ENCODE measurements at places on chromosomes 5 and 9.

GRCh38 chr5:151345808-151346478 is 1.4 kb downstream of the SLC36A2 start:
- peak; percentile 39 for DNase-seq

DNA sequence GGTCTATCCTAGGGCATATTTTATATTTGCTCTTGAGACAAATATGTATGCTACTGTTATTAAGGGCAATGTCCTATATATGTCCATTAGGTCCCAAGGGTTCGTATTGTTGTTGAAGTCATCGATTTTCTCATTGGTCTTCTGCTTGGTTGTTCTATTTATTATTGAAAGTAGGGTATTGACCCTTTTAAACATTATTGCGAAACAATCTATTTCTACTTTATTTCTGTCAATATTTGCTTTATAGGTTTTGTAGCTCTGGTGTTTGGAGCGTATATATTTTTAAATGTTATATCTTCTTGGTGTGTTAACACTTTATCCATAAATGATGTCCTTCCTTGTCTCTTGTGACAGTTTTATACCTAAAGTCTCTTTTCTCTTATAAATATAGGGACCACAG is 16.2 kb upstream of the DIRAS2 start:
- no peak for DNase-seq

- no peak for DNase-seq
These were observed 33.8 kb upstream of the ORM1 start for GRCh38 chr9:114289106-114289505.

DNA sequence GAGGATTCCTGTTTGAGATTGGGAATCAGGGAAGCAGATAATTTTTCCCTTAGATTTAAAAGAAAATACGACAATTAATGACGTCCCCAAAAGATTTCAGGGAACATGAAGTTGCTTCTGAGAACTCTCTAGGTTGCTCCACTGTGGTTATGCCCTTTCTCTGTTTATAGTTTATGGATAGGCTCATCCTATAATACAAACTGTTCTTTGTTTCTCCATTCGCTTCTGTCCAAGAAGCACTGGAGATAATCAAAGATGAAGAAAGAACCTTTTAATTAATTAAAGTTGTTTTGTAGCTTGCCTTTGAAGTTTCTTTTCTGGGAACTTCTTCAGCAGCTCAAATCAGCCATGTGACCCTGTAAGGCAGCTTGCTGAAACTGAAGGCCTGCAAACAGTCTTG is 87.5 kb downstream of the CHSY3 start:
- no peak for DNase-seq

DNA sequence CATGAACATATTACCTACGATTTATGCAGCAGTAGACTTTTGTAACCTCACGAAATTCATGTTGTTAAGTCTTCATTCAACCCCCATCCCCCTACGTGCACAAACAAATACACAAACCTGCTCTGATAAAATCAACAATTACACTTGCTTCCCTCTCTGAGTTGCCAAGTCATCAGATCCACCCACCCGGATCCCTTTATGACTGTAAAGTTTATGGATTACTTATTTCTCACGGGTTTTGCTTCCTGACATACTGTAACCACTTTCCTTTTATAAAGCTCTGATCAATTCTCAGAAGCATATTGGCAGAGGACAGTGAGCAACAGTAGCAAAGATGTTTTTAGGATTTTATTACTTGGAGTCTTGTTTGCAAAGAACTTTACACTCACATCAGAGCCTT is 70.5 kb downstream of the MLLT3 start:
- DNase-seq = no peak

DNA sequence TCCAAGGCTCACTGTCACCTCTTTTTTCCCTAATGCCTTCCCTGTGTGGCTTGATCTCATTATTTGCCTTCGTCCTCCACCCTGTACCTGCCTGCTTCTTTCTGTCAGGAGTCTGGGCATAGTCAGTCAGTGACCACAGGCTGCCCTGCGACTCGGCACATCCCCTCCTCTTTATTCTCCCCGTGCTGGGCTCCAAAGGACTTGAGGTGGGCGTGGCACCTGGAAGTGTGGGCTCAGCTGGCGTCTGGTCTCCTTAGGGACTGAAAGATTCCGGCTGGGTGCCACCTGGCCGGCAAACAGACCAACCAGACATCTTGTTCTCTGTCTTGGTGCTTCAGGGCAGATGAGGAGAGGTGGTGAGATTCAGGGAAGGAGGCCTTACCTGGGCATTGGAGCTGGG is 29.6 kb upstream of the PRDM12 start:
- no peak for DNase-seq

DNA sequence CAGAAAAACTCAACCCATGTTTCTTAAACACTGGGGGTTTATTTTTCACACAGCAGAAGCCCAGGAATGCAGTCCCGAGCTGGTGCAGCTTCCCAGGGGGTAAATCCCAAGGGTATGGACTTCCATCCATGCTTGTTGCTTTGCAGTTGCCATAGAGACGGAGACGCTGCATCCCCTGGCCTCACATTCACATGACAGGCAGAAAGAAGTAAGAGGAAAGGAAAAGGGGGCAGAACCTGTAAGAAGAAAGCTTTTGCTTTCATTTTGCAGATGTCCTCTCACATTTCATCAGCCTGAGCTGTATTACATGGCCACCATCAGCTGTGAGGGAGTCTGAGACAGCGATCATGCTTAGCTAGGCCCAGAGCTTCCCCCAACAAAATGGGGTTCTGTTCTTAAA is 321.0 kb downstream of the AGTPBP1 start:
- DNase-seq = no peak

DNA sequence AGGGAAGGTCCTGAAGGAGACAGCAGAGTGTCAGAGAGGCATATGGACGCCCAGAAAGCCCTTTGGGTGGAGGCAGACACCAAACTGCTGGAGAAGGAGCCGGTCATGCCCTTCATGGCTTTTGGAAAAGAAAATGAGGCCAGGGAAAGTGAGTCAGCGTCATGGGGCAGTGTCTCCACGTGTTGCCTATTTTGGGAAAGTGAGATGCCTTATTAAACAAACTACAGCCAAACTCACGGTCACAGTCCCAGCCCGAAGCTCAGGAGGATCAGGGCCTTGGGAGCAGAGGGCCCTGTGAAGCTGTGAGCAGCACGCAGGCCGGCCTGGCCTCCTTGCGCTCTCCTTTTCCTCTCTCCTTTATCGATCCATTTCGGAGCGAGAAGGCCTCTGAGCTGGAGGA is 25.0 kb downstream of the RGS3 start:
- peak; percentile 39 for DNase-seq

- no peak for DNase-seq
These were observed 60.5 kb upstream of the EDIL3 start for GRCh38 chr5:84445049-84445685.

- DNase-seq = no peak
These were observed 61.8 kb downstream of the NR6A1 start for GRCh38 chr9:124709292-124709690.

GRCh38 chr5:1152771-1153282 is 41.0 kb upstream of the SLC12A7 start:
- peak; percentile 60 for DNase-seq

GRCh38 chr5:127898551-127899213 is 184.9 kb upstream of the SLC12A2 start:
- no peak for DNase-seq

DNA sequence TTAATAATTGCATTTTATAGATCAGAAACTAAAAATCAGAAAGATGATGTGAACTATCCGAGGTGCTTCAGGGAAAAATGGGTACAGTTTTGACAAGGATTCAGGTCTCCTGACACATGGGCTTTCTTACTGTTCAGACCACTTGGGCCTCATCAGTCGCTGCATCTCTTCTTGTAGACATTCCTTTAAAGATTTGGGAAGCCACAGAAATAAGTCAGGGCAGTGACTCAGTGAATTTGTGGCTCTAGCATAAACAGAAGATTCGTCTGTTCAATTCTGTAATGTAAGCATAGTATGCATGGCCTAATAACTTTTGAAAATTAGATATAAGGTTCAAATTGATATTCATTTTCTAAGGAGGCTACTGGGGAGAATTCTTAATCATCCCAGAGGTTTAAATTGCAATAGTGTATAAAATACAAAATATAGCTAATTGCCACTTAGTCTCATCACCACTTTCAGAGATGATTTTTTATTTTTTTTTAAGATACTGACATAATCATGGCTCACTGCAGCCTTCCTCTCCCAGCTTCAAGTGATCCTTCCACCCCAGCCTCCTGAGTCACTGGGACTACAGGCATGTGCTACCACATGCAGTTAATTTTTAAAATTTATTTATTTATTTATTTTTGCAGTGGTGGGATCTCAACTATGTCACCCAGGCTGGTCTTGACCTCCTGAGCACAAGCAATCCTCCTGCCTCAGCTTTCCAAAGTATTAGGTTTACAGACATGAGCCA is 48.9 kb downstream of the RASEF start:
- peak; percentile 66 for DNase-seq

- DNase-seq = no peak
These were observed 9.1 kb upstream of the MSANTD3 start for GRCh38 chr9:100417815-100418214.

- no peak for DNase-seq
These were observed 64.5 kb downstream of the SEC61B start for GRCh38 chr9:99286536-99286935.

GRCh38 chr9:134909511-134910481 is 7.9 kb downstream of the FCN1 start:
- DNase-seq = no peak

DNA sequence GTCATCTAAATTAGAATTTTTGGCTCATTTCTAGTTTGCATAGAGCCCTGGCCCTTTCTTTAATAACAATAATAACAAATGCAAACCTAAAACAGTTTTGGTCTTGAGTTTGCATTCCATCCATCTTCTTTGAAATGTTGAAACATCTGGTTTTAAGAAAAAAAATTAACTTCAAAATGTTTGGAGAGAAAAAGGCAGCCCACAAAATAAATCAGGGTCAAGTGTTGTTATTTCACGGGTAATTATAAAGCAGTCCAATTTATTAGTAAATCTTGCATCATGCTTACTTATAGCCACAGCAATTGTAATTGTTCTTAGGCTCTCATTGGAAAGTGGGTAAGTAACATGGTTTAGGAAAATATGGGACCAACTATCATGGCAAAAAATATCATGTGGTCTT is 247.0 kb upstream of the MEF2C start:
- DNase-seq = no peak

DNA sequence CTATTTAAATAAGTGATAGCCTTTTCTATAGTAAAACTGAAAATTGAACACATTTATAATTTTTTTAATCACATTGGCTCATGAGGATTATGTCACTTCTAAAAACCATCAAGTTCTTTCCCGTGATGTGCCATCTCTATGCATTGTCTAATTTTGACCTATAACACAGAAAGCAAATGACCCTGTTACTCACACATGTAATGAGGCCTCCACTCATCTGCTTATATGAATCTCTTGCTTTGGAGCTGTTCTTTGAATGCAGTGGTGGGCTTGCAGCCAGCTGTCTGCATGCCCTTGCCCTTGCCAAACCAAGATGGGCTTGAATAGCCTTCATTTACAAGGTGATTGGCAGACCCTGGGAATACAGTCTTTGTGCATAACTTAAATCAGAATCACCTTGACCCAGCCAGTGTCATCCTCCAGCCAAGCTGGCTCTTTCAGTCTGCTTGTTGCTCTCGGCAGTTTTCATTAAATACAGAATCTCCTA is 163.2 kb downstream of the TRIO start:
- no peak for DNase-seq

DNA sequence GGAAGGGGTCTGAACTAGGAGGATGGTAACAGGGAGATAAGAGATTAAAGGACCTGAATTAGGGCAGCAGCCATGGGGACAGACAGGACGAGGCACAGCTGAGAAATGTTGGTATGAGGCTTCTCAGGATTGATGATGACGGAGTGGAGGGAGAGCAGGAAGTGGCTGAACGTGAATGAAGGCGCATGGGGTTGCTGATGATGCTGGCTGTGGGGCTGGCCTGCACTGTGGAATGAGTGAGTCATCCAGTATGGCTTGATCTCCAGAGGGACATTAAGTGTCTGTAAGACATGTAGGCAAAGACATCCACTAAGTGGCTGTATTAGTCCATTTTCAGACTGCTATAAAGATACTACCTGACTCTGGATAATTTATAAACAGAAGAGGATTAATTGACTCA is 256.4 kb downstream of the ICE1 start:
- no peak for DNase-seq

- peak; percentile 80 for DNase-seq
These were observed 230.2 kb upstream of the DAPK1 start for GRCh38 chr9:87267251-87268070.

DNA sequence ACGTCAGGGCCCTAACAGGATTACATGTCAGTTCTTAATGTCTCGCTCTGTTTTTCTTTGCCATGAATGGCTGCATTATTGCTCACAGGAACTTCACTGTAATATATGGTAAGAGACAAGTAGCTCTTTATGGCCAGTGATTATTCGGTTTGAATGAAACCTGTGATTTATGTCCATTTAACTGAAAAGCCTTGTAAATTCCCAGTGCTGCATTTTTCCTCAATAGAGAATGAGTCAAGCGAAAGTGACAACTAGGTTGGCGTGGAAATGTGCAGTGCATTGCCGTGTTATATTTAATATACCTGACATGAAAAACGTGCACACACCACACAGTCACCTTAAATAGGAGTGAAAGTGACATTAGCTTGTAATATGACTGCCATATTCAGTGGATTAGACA is 163.1 kb downstream of the PBX3 start:
- no peak for DNase-seq

GRCh38 chr9:70303268-70303667 is 44.5 kb downstream of the SMC5 start:
- DNase-seq = peak; percentile 5

DNA sequence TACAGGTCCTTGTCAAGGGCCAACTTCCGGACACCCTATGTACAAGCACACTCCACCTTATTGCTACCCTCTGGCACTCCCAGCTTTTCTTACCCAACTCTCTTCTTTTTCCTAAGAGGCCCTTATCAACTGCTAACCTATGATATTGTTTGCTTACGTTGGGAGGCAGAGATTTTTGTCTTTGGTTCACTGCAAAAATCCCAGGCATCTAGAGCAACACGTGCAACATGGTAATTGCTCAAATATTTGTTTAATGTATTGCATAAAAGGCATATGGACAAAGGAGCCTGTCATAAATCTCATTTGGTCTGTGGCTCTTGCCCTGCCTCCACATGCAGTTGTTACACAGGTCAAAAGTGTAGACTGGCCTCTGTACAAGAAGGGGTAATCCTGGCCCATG is 35.8 kb upstream of the ATP10B start:
- no peak for DNase-seq

DNA sequence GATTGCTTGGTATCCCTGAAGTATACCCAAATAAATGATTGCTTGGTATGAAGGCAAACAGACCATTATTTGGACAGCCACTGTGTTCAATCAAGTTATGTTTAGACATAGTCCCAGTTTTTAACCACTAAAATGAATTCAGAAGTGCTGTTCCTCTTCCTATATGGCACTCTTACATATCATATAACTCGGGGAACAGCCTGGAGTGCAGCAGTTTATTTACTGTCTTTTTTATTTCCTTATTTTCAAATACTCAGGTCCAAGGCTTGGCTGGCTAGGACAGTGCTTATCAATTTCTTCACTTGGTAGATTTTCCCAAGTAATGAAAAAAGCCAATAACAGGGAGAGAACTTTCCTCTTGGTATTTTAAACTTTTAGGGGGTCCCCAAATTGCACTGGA is 58.6 kb upstream of the CCDC112 start:
- DNase-seq = no peak
